ENCODE measurements at places on chromosomes 6 and 20. TPM values are rescaled to one million over a fixed set of nuclear protein-coding genes. Genes with fewer than 3 reads are reported as not detected.

Gene E2F1
- total RNA-seq, result 29.6 TPM

Gene LY6G6F
- total RNA-seq, result not detected

Gene CCN5
- 24.7 TPM for total RNA-seq

Gene SCRT2
- total RNA-seq, result not detected

Gene PROKR2
- total RNA-seq, result not detected

Gene SIM1
- not detected for total RNA-seq

Gene TMEM239
- not detected for total RNA-seq

Gene XKR7
- not detected for total RNA-seq

Gene APCDD1L
- 0.06 TPM for total RNA-seq

Gene CST5
- not detected for total RNA-seq

Gene PLEKHG1
- 0.40 TPM for total RNA-seq

Gene CLPSL2
- not detected for total RNA-seq

Gene MEP1A
- not detected for total RNA-seq

Gene FKBP1C
- 2.1 TPM for total RNA-seq

Gene BFSP1
- 4.5 TPM for total RNA-seq

Gene MROH8
- 0.79 TPM for total RNA-seq

Gene OPRM1
- not detected for total RNA-seq

Gene GTF3C6
- total RNA-seq, result 79.2 TPM

Gene RXRB
- 21.7 TPM for total RNA-seq

Gene PKHD1
- not detected for total RNA-seq

Gene SPDEF
- total RNA-seq, result 2.7 TPM

Gene TMC2
- total RNA-seq, result not detected

Gene MATN4
- 0.08 TPM for total RNA-seq

Gene PSORS1C1
- 3.3 TPM for total RNA-seq

Gene ZNF311
- total RNA-seq, result 0.37 TPM

Gene PRICKLE4
- total RNA-seq, result 0.44 TPM

Gene WFDC12
- total RNA-seq, result not detected

Gene TUBB2B
- 13.2 TPM for total RNA-seq

Gene SLC44A4
- 0.14 TPM for total RNA-seq

Gene CLDN20
- not detected for total RNA-seq

Gene ENTPD6
- 101 TPM for total RNA-seq

Gene SUMO4
- total RNA-seq, result not detected

Gene CRYBG1
- total RNA-seq, result 0.55 TPM

Gene SLC52A3
- 0.92 TPM for total RNA-seq

Gene CD164
- 97.2 TPM for total RNA-seq

Gene EMILIN3
- total RNA-seq, result 0.29 TPM

Gene EGFL8
- 1.7 TPM for total RNA-seq

Gene SLC22A1
- total RNA-seq, result 2.8 TPM

Gene ECT2L
- not detected for total RNA-seq

Gene CST9L
- not detected for total RNA-seq

Gene SFTA2
- not detected for total RNA-seq

Gene HAO1
- not detected for total RNA-seq

Gene GMPR
- 0.30 TPM for total RNA-seq

Gene FAM184A
- total RNA-seq, result not detected

Gene TMEM244
- total RNA-seq, result not detected

Gene RAB32
- 35.3 TPM for total RNA-seq

Gene SGK1
- total RNA-seq, result 41.9 TPM
